A549 treated with GW870086 at 1 μM for 4 hours (cell line): ENCODE measurements at places on chromosomes 4 and X. TPM values are rescaled to one million over a fixed set of nuclear protein-coding genes. Genes with fewer than 3 reads are reported as not detected.

H2BW2 gene
- not detected in 5 replicates for total RNA-seq

GABRG1 gene
- not detected in 5 replicates for total RNA-seq

IL21 gene
- not detected in 5 replicates for total RNA-seq

ZNF827 gene
- total RNA-seq = 3.0 to 4.5 TPM (median 3.2 TPM) in 5 replicates

PABPC1L2B gene
- not detected in 5 replicates for total RNA-seq

EDA2R gene
- total RNA-seq = 10.5 to 13.5 TPM (median 12.3 TPM) in 5 replicates

CXCL10 gene
- 0.14 TPM in 1 of 5 replicates, not detected in the others for total RNA-seq

RNF128 gene
- 0.05 to 0.06 TPM (median 0.06 TPM) in 3 of 5 replicates, not detected in the others for total RNA-seq

CCKAR gene
- total RNA-seq = not detected in 5 replicates

XK gene
- 0.31 to 0.51 TPM (median 0.46 TPM) in 5 replicates for total RNA-seq

CENPE gene
- 4.6 to 8.9 TPM (median 6.9 TPM) in 5 replicates for total RNA-seq

DGAT2L6 gene
- total RNA-seq = not detected in 5 replicates

GLRB gene
- total RNA-seq = 0.66 to 0.85 TPM (median 0.74 TPM) in 5 replicates

PORCN gene
- total RNA-seq = 17.0 to 19.5 TPM (median 17.9 TPM) in 5 replicates

TMPRSS11B gene
- total RNA-seq = not detected in 5 replicates

TMEM187 gene
- total RNA-seq = 4.8 to 7.7 TPM (median 6.3 TPM) in 5 replicates

FGFR3 gene
- total RNA-seq = 1.2 to 3.1 TPM (median 2.8 TPM) in 5 replicates

MAOA gene
- 0.39 to 0.61 TPM (median 0.44 TPM) in 5 replicates for total RNA-seq

GLRA3 gene
- not detected in 5 replicates for total RNA-seq

COX7B2 gene
- not detected in 5 replicates for total RNA-seq

CEP44 gene
- 4.0 to 6.1 TPM (median 5.0 TPM) in 5 replicates for total RNA-seq

ADAMTS3 gene
- total RNA-seq = not detected in 5 replicates

SPANXN3 gene
- not detected in 5 replicates for total RNA-seq

ANXA10 gene
- total RNA-seq = 2.0 to 3.1 TPM (median 2.9 TPM) in 5 replicates

ASB11 gene
- total RNA-seq = not detected in 5 replicates

RAB39B gene
- 0.55 to 0.69 TPM (median 0.60 TPM) in 5 replicates for total RNA-seq

MID1 gene
- 24.8 to 43.0 TPM (median 39.0 TPM) in 5 replicates for total RNA-seq

PCDH18 gene
- total RNA-seq = not detected in 5 replicates

FAM193A gene
- total RNA-seq = 7.5 to 8.5 TPM (median 8.5 TPM) in 5 replicates
